Epithelial cell of umbilical artery (primary cell): ENCODE measurements at places on chromosomes 1 and 21. TPM values are rescaled to one million over a fixed set of nuclear protein-coding genes. Genes with fewer than 3 reads are reported as not detected.

TNNI3K gene
- total RNA-seq: 0.32 TPM in 1 of 2 replicates, not detected in the other

FAM72D gene
- 0.97 and 2.0 TPM in 2 replicates for total RNA-seq

DPYD gene
- total RNA-seq: 40.3 and 68.2 TPM in 2 replicates

STUM gene
- total RNA-seq: not detected in 2 replicates

SDHB gene
- 209 and 235 TPM in 2 replicates for total RNA-seq

RYR2 gene
- total RNA-seq: not detected in 2 replicates

ZNF697 gene
- 22.6 and 23.1 TPM in 2 replicates for total RNA-seq

SLC9C2 gene
- 0.32 TPM in 1 of 2 replicates, not detected in the other for total RNA-seq
